Ascending aorta (tissue), 2 donors: ENCODE measurements at places on chromosomes 4 and X. TPM values are rescaled to one million over a fixed set of nuclear protein-coding genes. Genes with fewer than 3 reads are reported as not detected.

DNA sequence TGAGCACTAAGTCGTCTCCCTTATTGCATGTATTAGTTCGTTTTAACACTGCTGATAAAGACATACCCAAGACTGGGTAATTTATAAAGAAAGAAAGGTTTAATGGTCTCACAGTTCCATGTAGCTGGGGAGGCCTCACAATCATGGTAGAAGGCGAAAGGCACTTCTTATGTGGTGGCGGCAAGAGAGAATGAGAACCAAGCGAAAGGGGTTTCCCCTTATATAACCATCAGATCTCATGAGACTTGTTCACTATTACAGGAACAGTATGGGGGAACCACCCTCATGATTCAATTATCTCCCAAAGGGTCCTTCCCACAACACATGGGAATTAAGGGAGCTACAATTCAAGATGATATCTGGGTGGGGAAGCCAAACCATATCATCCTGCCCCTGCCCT is 85.1 kb downstream of the LINC00632 start:
- no peak for DNase-seq

DNA sequence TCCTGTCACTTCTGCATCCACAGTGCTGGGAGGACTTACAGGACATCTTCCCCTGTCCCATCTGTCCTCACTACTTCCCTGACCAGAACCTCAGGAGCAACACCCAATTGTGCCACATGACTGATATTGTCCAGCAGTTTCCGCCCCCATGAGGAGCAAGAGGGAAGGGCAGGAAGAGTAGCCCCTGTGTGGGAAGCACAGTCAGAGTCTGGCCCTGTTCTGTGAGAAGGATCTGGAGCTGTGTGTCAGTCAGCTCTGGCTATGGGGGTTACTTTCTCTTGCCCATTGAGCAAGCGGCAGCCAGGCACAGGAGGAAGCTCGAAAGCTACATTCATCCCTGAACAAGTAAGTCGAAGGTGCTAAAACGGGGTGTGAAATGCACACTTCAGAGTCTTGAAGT is 14.8 kb upstream of the TRIM60 start:
- no peak for DNase-seq

DNA sequence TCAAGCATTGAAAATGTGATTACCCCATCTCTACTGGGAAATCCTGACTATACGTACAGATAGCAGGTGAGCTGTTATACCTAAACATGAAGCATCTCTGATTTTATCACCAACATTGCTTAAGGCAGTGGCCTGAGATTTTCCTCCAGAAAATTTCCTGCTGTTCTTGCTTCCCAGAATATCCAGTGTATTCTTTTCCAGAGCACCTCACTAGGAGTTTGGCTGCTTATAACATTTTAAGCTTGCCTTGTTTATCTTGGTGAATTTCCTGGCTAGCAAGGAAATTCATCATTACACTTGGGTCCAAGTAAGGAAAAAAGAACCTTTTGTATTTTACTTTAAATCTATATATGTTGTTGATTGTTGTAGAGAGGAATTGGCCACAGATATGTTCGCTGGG is 73.0 kb upstream of the CLCN4 start:
- DNase-seq, result no peak

DNA sequence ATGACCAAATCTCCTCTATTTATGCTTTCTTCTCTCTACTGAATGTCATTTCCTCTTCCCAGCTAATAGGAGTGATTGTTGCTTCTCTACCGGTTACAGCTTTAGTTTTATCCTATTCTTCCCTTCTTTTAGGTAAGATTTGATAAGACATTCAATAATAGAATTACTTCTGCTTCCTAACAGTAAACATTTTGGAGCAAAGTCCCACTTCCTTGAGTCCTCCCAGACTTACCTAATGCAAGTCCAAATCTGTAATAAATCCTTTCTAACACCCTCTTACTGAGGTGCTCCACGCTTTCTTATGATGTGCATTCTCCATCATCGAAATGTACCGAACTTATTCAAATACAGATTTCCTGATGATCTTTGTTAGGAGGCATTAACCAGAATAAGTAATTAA is 79.2 kb upstream of the GPM6A start:
- no peak for DNase-seq

DNA sequence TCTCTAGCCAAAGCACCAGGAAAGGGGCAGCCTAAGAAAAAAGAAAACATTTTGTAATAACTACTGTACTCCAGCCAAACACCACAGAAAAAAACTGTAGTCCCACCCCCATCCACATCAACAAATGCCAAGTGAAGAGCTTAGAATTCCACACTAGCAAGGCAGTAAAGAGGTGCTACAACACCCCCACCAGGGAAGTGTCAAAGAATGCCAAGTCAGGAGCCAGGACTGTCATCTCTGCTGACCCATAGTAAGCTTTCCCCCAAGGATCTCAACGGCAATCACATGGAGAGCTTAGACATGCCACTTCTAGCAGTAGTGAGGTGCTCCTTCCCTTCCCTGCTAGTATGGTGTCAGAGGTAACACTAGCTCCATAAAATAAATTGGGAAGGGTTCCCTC is 34.4 kb upstream of the CCDC160 start:
- no peak for DNase-seq

The REELD1 gene
- not detected for total RNA-seq

The SATL1 gene
- not detected for total RNA-seq

GRCh38 chrX:142711796-142712290 is 313.9 kb upstream of the SPANXN4 start:
- DNase-seq, result no peak

- DNase-seq, result no peak
Observed at GRCh38 chr4:92339676-92340075, 35.9 kb downstream of the GRID2 start.

The ZCCHC18 gene
- total RNA-seq, result 0.21 TPM

The FMR1NB gene
- total RNA-seq, result not detected

The TRIM61 gene
- total RNA-seq, result not detected

DNA sequence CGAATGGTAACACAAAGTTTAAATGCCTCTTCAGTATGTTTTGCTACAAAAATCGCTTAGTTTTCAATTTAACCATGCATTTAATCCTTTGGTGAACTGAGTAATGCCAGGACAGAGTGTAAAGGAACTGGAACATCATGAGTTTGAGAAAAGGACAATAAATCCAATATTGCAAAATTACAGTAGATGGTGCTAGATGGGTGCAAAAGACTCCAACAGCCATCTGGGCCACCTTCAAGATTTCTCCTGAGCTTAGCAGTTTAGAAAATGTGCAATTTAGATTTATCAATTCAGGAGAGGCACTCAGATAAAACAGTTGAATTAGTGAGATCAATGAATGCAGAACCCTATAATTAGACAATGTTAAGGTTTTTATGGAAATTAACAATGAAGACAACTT is 33.2 kb upstream of the MID1IP1 start:
- DNase-seq, result no peak

The KLF8 gene
- total RNA-seq, result 5.7 TPM

The CSN1S1 gene
- total RNA-seq, result not detected

The CT45A5 gene
- not detected for total RNA-seq

The MSX1 gene
- 26.0 TPM for total RNA-seq

The TLR6 gene
- 0.11 TPM for total RNA-seq

DNA sequence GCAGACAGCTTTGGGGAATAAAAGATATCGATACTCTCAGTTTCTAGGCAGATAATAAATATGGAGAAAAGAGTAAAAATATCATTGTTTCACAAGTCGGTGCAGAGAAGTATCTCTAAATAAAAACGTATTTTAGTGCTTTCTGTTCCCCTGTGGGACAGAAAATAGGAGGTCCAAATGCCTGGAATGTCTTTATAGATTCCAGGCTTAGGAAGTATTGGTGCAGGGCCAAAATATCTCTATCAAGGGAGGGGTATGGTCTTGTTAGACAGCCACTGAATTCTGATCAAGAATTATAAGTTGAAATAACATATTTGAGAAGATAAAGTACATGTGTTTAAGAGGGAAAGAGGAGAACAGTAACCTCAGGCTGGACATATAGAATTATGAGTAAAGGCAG is 596.4 kb downstream of the PCDH18 start:
- no peak for DNase-seq

- DNase-seq, result no peak
Observed at GRCh38 chr4:180542445-180543100, 1700.6 kb upstream of the TENM3 start.

GRCh38 chr4:184977747-184978146 is 40.5 kb upstream of the HELT start:
- no peak for DNase-seq

DNA sequence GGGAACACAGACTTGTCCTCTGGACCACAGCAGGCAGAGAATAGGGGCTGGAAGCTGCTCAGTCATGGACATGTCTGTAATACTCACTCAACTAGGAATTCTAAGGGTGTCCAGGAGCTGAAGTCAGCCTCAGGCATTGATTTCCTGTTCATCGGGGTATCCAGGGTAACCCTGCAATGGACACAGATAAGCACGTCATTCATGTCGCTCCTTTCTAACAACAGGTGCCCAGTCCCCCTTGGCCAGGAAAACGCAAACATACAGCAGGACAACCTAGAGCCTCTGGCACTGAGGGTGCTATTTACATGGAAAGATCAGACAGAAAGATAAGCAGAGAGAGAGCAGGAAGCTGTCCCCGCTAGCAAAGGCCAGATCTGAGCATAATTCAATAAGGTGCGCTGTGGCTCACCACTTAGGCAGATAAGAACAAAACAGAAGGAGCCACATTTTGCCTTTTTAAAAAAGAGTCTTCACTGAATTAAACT is 21.3 kb downstream of the QDPR start:
- DNase-seq, result no peak

DNA sequence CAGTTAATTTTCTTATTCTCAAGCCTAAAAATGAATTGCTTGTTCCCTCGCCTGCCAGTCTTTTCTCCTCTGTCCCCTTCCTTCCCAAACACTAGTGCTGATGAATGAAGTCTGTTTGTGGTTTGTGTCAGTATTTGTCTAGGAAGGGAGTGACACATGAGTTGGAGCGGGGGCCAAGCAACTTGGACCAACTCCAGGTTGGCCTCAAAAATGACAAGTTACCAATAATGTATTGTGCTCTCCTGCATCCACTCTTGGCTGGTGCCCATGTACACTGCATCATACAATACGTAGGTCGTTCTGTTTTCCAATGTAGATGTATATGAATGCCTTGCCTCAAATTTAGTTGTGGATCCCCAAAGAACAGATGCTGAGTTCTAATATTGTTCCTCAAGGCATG is 223.0 kb upstream of the GPC4 start:
- DNase-seq, result no peak

The COL4A6 gene
- total RNA-seq, result under 0.01 TPM

GRCh38 chr4:87150498-87151261 is 69.7 kb downstream of the KLHL8 start:
- DNase-seq, result no peak

The TSPAN7 gene
- 122 TPM for total RNA-seq

DNA sequence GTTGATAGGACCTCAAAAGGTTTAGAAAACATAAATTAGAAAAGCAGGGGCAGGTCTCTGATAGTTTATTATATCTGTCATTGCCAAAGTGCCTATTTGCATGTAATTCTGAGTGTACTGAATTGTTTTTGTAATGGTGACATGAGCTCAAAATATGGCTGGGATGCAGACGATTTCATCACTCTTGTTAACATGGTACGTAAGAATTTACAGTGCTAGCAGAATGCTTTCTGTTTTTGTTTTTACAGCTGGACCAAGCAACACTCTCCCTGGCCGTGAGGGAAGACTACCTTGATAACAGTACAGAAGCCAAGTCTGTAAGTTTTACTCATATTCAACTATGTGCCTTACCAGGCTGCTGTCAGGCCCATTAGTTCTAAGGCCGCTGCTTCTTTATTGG is 58.1 kb downstream of the PHEX start:
- no peak for DNase-seq

DNA sequence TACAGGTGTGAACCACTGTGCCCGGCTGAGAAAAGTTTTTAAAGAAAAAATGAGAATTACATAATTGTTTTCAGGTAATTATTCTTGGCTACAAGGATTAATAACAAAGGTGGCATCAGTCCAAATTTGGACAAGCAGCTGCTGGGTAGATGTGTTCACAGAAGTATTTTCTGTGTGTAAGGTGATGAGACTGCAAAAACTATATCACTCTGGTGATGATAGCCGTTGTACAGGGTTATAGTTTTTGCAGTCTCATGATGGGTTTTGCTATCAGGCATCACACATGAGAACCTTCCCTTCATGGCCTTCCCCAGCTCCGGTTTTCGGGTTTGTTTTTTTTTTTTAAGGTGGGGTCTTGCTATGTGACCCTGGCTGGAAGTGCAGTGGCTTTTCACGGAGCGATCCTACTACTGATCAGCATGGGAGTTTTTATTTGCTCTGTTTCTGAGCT is 5.1 kb upstream of the SLC10A3 start:
- no peak for DNase-seq

GRCh38 chr4:94253036-94253435 is 45.4 kb downstream of the SMARCAD1 start:
- DNase-seq, result no peak

GRCh38 chr4:84908876-84909275 is 57.6 kb downstream of the WDFY3 start:
- DNase-seq, result no peak

The SOX3 gene
- total RNA-seq, result not detected

DNA sequence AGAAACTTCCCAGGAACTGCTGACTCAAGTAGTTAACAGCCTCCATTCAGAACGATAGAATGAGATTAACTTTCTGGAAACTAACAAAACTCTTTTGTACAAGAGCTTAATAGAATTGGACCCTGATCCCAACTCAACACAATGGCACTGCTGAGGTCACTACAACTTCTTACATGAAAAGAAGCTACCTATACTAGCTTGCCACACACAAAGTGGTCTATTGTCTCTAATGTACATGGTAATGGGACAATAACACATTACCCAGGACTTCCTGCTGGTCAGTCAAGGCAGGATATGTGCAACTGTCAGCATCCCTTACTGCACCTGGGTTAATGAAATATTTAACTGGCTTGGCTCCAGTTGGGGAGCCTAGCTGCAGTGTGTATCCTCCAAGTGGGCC is 56.2 kb downstream of the BRCC3 start:
- no peak for DNase-seq

DNA sequence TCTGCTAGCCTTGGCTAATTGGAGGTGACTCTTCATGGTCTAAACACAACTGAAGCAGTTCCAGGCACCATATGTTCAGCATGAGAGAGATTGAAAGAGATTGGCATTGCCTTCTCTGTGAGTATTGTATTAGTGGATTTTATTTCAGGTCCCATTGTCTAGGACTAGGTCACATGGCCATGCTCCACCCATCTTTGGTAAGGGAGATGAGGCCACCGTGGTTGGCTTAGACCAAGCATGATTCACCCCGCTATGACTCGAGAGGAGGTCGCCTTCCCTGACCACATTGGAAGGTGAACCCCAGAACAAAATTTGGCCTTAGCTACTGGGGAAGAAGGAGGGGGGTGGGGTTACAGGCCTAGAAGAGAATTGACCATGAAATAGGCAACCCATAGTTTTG is 109.9 kb upstream of the BCOR start:
- DNase-seq, result no peak

DNA sequence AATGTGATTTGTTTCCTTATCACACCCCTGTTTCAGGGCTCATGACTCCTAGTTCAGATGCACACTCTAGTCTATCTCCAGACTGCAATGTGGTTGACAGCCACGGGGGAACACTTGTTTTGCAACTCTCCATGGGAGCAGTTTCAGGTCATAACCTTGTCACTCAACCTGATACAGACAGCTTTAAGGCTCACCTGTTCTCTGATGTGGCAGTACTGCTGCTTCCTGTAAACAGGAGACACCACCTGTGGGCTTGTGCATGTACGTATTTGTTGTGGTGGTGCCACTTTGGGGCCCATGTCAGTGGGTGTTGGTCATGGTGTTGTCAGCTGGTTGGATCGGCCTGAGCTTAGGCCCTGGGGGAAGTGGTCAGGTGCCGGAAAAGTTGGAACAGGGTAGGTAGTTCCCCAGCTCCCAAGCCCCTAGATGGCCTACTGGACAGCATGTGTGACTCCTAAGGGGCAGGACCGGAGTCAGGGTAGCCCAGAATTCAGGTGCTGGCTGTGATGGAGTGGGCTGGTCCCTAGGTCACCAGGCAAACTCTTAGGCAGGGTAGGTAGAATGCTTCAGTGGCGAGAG is 46.2 kb downstream of the FAM9B start:
- no peak for DNase-seq
